ENCODE measurements at places on chromosomes 11 and 22.

DNA sequence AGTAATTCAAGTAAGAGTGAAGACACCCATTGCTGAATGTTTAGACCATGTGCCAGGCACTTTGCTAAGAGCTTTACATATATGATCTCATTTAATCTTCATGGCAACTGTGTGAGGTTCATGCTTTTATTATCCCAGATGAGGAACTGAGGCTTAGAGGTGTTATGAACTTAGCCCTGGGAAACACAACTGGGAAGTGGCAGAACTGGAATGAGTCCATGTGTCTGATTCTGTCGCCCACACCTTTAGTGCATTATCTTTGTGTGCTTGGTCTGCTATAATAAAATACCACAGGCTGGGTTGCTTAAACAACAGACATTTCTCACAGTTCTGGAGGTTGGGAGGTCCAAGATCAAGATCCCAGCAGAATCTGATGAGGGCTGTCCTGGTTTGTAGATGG, 108.7 kb upstream of the PLET1 start:
- no peaks in the 10 kb centered on the region for H3K4me1 ChIP-seq
- H3K4me3 ChIP-seq: no peak overlapping the region
- no peaks in the 10 kb centered on the region for H3K36me3 ChIP-seq
- DNase-seq: no peak

DNA sequence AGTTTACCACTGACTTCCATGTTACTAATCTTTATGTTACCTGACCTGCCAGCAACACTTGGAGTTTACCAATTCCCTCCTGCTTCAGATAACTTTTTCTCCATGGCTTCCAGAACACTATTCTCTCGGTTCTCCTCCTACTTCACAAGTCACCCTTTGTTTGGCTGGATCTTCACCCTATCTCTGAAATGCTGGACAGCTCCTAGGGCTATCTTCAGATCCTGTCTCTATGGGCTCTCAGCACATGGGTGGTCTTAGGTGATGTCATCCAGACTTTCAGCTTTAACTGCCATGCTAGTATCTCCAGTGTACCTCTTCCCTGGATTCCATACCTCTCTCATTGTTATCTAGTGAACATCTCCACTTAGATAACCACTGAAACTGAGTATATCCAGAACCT, 12.2 kb upstream of the VWCE start:
- peaks cover 74% of the 10 kb centered on the region for H3K36me3 ChIP-seq
- H3K4me3 ChIP-seq: no peak overlapping the region
- H3K27me3 ChIP-seq: no peaks in the 10 kb centered on the region
- no peak overlapping the region for H3K27ac ChIP-seq
- no peak for DNase-seq

DNA sequence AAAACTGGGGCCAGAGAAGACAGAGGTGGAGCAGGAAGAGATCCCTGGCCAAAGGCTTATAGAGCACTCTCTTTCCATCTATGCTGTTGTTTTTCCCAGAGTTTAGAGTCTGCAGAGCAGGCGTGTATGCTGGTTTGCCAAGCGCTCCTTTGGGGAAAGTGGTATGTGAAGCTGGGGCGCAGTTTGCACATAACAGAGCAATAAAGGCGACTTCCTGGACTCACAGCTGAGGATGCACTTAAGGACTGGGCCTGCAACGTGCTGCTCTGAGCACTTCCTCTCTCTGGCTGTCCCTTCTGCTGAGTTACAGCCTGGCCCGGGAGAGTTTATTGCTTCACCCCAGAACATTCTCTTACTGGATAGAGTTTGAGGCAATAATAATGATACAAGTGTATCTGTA, 41.7 kb downstream of the THAP12 start:
- no peaks in the 10 kb centered on the region for H3K36me3 ChIP-seq
- peak overlapping the region; percentile 35 for H3K27ac ChIP-seq
- H3K27me3 ChIP-seq: no peaks in the 10 kb centered on the region

GRCh38 chr11:101180481-101180880, 50.9 kb upstream of the PGR start:
- H3K4me3 ChIP-seq: no peak overlapping the region
- H3K36me3 ChIP-seq: no peaks in the 10 kb centered on the region
- DNase-seq: no peak
- no peak overlapping the region for H3K27ac ChIP-seq
- no peaks in the 10 kb centered on the region for H3K27me3 ChIP-seq

DNA sequence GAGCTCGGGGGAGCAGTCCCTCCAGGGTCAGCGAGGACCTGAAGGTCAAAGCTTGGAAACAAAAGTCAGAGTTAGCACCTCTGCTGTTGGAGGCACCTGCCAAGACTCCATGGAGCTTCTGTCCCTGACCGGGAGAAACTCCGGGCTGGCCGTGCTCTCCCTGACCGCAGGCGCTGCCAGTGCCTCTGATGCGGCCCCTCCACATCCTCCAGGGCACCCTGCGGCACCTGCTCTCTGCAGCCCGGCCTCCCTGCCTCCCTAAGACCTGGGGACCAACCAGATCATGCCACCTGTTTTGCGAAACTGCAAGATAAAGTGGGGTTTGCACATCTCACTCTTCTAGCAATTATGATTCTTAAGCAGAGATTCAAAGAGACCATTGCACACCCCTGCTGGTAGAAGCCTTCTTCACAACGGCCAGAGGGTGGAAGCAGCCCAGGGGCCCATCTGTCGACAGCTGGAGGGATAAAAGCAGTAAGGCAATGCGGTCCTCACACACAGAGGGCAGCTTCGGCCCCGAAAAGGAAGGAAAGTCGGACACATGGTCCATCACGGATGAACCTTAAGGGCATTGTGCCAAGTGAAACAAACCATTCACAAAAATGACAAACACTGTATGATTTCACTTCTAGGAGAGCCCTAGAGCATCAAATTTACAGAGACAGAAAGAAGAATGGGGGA, 477.1 kb downstream of the BRD1 start:
- DNase-seq: peak; percentile 14
- no peaks in the 10 kb centered on the region for H3K27me3 ChIP-seq
- H3K36me3 ChIP-seq: no peaks in the 10 kb centered on the region
- H3K4me1 ChIP-seq: no peaks in the 10 kb centered on the region

- no peak for DNase-seq
- H3K27ac ChIP-seq: no peak overlapping the region
- H3K36me3 ChIP-seq: no peaks in the 10 kb centered on the region
- no peaks in the 10 kb centered on the region for H3K4me1 ChIP-seq
- no peaks in the 10 kb centered on the region for H3K27me3 ChIP-seq
These were observed 22.2 kb upstream of the BIRC3 start for GRCh38 chr11:102295045-102295444.

- no peak for DNase-seq
- H3K27me3 ChIP-seq: no peaks in the 10 kb centered on the region
- peaks cover 26% of the 10 kb centered on the region for H3K4me1 ChIP-seq
- H3K36me3 ChIP-seq: no peaks in the 10 kb centered on the region
- H3K4me3 ChIP-seq: no peak overlapping the region
These were observed 8.2 kb upstream of the SERPINH1 start for GRCh38 chr11:75553889-75554257.

DNA sequence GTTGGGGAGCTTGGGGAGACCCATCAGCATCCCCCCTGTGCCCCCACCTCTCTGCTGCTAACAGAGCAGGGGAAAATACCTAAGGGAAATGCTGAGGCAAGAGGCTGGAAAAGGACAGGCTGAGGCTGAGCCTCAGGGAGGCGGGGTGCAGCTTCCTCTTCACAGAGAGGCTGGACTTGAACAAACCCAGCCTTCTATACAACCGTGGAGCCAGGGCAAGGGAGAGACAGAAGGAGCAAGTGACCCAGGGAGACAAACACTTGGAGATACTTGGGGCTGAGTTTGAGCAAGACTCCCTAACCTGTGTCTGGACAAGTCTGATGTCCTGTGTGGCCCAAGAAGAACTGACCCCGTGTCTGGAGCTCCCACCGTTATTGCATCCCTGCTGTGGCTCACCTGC, at the start of gene SLCO2B1:
Gene SLCO2B1 (plus strand): TSS at position 229 of the 400 bp plus-strand sequence. CDS start 275 bp downstream, outside the sequence.
- DNase-seq: no peak
- H3K4me1 ChIP-seq: peaks cover 3% of the 10 kb centered on the region
- H3K27ac ChIP-seq: peak within 1 kb of the TSS; percentile 54
- H3K36me3 ChIP-seq: no peaks in the 10 kb centered on the region
- H3K4me3 ChIP-seq: peak within 1 kb of the TSS; percentile 59
